Hematopoietic multipotent progenitor cell treated with erythropoietin and hydrocortisone succinate and interleukin-3 and kit ligand, for 8 days (in vitro differentiated cells): ENCODE measurements at places on chromosomes 7 and 10.

- no peak for DNase-seq
These were observed 501.6 kb downstream of the GALNT17 start for GRCh38 chr7:71633551-71634008.

GRCh38 chr10:127216786-127217185 lies 20.4 kb upstream of the INSYN2A start:
- no peak for DNase-seq

DNA sequence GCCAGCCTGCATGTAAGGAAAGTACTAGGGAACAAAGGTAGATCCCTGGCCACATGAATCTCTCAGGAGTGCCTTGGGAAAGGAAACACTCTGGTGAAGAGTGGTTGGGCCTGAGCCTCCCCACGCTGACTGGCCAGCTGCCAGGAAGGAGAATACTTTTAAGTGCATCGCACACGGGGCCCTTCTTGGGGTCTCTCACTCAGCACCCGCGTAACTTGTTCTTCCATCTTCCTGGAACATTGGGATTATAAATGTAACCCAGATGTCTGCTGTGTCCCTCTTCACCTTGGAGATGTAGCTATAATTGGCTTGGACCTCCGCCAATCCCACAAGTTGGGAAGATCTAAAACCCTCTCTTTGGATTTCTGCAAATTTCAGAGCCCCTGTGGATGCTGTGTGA lies 4.4 kb upstream of the GLI3 start:
- DNase-seq, result no peak

- no peak for DNase-seq
These were observed 105.6 kb downstream of the RNLS start for GRCh38 chr10:88477343-88478085.

- DNase-seq, result no peak
These were observed 29.1 kb downstream of the EPC1 start for GRCh38 chr10:32317795-32318357.

DNA sequence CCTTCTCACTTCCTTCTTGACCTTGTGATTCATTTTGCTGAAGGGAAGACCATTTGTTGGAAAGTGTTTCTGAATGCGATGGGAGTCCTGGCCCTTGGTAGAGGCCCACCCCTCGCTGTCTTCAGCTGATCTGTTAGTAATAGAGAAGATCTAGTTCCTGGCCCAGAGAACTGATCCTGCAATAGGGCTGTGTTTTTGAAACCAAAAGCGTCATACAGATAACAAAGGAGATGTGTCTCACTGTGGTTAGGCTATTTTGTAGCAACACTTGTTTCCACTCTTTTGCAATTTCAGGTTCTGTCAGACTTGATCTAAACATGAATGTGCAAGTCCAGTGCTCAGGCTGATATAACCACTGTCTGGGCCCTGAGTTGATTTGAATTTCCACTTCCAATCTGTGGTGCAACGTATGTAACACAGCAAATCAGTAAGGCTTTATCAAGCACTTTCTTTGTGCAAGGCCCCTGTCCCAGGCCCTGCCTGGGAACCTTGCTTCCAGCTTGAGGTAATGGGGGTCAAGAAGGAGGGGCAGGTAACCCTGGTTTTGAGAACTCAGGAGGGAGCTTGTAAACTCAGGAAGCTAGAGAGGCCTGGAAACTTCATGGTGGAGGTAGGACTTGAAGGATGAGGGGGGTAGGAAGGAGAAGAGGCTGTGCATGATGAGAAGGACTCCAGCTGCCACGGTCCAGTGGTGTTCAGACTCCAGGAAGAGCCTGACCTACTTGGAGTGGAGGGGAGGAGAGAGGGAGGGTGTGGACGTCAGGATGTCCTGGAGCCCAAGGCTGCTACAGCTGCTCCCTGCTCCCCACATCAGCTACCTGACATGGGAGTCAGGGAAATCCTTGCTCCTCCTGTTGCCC lies 42.2 kb upstream of the SRGN start:
- DNase-seq, result peak; percentile 68

DNA sequence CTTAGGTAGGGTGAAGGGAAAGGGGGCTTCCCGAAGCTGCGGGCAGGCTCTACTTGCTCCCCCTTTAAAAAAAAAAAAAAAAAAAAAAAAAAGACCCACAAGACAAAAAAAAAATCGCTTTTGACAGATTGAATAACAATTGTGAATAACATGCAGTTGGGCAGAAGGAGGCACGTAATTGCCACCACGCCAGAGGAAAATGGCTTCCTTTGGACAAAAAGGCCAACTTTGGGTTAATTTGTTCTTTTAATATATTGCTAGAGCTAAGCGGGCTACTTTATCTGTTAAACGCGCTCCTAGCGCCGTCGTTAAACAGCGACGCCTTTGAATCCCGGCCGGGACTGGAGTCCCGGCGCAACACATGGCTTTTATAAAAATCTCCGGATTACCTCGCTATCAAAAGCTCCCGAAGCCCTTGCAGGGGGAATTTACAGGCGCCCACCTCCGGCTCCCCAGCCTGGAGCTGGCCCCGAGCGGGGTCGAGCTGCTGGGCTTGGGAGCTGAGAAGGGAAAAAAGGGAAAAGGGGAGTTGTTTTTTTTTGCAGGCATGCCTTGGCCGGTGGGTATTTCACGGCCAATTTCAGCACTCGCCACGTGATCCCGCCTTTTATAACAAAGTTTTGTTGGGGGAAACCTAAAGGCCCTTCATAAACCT lies 1.2 kb downstream of the HOXA11 start:
- DNase-seq, result no peak

GRCh38 chr7:151035026-151035717 lies 6.9 kb downstream of the ABCB8 start:
- no peak for DNase-seq

DNA sequence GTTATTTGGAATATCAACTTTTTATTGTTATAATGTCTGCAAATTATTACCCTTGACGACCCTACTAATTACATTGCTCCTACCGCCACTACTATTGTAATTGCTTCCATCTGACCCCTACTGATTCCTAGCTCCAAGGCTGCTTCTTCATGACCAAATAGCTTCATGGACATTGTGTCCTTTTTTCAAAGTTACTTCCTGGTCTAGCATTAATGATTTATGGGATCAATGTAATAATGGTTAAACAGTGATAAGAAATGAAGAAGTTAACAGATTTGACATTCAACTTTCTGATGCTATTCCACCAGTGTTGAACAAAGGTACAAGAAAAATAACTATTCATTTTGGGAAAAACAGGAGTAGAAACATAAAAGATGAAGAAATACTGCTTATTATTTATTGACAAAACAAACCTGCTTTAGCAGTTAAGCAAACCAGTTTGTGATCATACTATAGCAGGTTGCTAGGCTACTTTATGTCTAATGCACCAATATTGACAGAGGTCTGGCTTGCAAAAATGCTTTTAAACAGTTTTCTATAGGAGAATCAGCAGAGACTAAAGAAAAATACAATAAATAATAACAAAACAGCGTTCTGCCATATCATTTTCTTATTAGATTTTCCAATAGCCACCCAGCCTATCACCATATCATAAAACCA lies 125.8 kb downstream of the PCLO start:
- DNase-seq, result no peak

GRCh38 chr10:102401735-102402511 lies 6.4 kb downstream of the NFKB2 start:
- DNase-seq, result no peak

- DNase-seq, result no peak
These were observed 196.2 kb downstream of the TAX1BP1 start for GRCh38 chr7:27936047-27936767.

GRCh38 chr10:98097616-98098015 lies 36.8 kb upstream of the R3HCC1L start:
- DNase-seq, result no peak

- DNase-seq, result no peak
These were observed 16.1 kb downstream of the OGDH start for GRCh38 chr7:44622342-44623151.

GRCh38 chr7:73623798-73624668 lies at the start of gene MLXIPL:
Gene MLXIPL, minus strand, starts transcription at chr7:73624522. Its CDS starts 30 bp downstream, at chr7:73624492.
- DNase-seq, result peak; percentile 70

DNA sequence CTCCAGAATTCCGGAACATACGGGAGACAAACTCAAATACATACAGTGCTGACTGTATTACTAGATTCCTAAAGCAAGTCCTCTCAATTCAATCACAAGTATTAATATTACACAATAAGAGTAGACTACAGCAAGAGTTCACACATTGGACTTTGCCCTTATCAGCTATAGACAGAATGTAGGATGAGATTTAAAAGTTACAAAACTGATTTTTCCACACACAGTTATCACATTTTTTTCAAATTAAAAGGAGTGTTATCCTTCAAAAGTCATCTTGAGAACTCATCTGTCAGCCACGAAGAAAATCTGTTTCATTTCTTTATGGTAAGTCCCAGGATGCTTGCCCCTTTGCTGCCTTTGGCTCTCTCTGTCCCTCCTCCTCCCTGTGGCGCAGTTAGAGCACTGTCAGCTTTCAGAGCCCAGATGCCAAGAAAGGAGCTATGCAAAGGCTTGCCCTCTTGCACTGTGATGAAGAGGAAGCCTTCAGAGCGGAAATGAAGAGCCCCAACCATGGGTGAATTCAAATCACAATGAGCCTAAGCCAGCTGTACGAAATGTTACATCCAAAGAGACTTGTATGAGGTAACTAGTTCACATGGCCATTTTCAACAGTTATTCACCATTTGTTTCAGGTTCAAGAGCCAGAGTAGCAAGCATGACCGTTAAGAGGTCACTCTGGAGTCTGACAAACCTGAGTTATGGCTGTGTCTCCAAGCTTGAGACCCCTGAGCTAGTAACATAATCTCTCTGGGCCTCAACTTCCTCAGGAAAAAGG lies 10.7 kb downstream of the NCOA4 start:
- DNase-seq, result peak; percentile 75

- no peak for DNase-seq
These were observed 9.7 kb upstream of the ANK3 start for GRCh38 chr10:60399328-60399727.

DNA sequence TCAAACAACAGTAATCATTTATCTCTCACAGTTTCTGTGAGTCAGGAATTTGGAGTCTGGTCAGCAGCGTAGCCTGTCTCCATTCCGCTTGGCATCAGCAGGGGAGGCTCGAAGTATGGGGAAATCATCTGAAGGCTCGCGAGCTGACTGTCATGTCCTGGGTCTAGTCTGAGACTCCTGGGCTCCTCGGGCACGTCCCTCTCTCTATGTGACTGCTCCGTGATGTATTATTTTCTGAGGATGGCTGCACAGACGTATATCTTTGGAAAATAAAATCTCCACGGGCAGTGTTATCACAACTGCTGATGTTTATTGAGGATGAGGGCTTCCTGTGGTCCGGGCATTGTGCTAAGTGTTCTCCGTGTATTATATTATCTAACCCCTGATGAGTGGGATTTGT lies 23.3 kb upstream of the PCGF5 start:
- DNase-seq, result no peak

GRCh38 chr10:70600512-70601395 lies 1.8 kb downstream of the PRF1 start:
- DNase-seq, result no peak

- no peak for DNase-seq
These were observed 52.3 kb downstream of the HECW1 start for GRCh38 chr7:43164757-43165156.

GRCh38 chr10:35355971-35356724 lies 19.8 kb downstream of the CCNY start:
- DNase-seq, result no peak
